ENCODE measurements at places on chromosomes 1 and 21.

DNA sequence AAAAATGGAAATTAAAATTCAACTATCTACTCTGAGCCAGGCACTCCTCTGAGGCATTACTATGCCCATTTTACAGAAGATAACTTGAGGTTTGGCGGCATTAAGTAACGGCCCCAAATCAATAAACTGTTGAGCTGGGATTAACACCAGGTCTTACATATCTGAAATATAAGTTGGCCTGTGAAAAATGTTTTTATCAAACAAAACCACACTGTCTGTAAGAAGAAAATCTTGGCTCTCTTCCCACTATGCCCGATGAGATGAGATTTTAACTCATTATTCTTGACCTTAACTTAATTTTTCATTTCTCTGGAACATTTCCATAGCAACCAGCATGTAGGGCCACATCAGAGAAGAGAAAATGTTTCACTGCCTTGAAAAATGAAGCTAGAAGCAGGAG is 21.8 kb downstream of the RC3H1 start:
- DNase-seq: no peak

- DNase-seq: no peak
Measured at GRCh38 chr1:84347932-84348555, 46.5 kb downstream of the SAMD13 start.

DNA sequence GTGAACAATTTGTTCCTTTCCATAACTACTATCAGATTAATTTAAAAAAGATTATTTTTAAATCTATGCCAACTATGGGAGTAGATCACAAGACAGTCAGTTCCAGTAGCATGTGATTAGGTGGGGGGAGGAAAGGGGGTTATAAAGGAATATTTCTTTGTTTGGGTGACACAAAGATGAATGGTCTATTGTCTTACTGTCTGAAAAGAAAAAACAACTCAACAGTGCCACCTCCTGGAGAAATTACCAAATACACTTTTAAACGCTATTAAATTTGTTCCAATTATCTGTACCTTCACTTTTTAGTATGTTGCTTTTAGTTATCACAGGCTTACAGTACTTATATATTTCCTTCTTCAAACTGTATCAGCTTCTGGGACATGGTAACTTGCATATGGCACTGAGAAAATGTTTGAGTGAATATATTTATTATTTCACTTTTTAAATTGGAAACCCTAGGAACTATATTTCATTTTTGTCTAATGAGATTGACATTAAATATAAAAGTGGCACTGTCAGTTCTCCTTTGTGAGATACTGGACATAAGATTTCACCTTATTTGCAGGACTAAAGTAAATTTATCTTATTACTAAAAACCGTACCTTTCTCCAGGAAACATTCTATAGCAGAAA is 1.7 kb upstream of the SORT1 start:
- DNase-seq: peak; percentile 97

DNA sequence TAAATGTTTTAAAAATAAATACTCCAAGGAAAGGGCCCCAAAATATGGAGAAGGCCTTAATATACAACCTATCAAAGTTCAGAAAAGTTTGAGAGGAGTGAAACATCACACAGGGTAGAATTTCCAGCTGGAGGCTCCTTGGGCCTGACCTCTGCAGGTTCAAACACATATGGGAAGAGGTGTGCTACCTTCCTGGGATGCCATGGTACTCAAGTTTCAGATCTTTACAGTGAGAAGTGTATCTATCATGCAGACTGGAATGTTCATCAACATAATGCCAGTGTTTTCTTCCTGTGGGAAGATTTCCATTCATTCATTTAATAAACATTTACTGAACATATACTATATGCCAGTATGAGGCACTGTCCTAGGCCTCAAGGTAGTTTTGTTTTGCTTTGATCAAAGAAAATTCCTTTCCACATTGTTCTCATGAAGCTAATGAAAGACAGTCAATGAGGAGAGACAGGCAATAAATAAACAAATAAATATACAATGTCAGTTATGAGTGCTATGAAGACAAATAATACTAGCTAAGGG is 14.6 kb upstream of the ADAR start:
- DNase-seq: no peak

GRCh38 chr21:45459171-45460010 is 54.4 kb downstream of the COL18A1 start:
- DNase-seq: no peak

DNA sequence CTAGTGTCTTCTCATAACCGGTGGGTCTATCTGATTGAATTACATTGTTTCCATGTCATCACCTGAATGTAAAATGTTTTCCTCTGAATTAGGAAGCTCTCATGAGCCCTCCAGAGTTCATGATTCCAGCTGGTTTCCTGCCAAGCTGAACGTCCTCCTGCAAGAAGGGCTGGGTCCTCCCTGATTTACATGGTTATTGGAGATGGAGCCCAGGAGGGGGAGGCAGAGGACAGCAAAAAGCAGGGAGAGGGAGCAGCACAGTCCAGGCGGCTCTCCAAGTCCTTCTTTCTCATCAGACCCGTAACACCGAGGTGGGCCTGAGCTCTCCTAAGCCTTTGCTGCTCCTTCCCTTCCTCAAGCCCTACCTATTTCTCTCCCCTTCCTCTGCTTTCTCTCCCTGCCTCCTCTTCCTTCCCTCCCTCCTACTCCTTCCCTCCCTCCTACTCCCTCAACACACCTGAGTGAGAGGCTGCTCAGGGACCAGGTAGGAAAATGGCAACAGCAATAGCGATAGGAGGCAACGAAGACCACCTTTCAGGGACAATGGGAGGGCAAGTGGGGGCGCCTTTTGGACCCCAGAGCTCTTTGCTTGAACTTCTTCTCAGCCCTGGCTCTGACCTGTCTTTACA is 265.9 kb downstream of the PRDM2 start:
- DNase-seq: peak; percentile 61

GRCh38 chr1:167148421-167148820 is 54.5 kb downstream of the STYXL2 start:
- no peak for DNase-seq

- no peak for DNase-seq
Measured at GRCh38 chr1:8133657-8134430, 107.7 kb upstream of the ERRFI1 start.

- no peak for DNase-seq
Measured at GRCh38 chr1:1946540-1946939, 27.5 kb upstream of the TMEM52 start.

GRCh38 chr1:187203257-187203656 is 374.5 kb downstream of the PLA2G4A start:
- no peak for DNase-seq

DNA sequence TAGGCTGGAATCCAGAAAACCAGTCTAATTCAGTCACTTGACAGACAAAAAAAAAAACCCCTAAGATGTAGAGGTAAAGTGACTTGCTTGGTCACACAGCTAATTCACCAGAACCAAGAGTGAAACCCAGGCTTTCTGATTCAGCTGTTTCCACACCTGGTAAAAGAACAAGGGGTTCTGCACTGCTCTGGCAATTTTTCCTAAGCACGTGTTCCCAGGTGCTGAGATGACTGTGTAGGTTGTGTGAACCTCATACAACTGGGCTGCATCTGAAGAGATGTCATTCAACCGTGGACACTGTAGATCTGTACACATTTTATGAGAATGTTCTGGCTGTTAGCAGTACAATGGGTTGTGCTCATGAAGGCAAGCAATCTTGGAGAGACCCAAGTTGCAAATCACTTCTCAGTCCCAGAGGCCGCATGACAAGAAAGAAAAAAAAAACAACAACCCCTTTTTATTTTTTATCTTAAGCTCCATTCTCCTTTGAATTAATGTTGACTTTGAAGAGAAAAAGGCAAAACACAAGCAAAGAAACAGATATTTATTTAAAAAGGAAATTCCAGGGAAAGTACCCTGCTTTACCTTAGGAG is 95.4 kb downstream of the INTS7 start:
- DNase-seq: peak; percentile 23

DNA sequence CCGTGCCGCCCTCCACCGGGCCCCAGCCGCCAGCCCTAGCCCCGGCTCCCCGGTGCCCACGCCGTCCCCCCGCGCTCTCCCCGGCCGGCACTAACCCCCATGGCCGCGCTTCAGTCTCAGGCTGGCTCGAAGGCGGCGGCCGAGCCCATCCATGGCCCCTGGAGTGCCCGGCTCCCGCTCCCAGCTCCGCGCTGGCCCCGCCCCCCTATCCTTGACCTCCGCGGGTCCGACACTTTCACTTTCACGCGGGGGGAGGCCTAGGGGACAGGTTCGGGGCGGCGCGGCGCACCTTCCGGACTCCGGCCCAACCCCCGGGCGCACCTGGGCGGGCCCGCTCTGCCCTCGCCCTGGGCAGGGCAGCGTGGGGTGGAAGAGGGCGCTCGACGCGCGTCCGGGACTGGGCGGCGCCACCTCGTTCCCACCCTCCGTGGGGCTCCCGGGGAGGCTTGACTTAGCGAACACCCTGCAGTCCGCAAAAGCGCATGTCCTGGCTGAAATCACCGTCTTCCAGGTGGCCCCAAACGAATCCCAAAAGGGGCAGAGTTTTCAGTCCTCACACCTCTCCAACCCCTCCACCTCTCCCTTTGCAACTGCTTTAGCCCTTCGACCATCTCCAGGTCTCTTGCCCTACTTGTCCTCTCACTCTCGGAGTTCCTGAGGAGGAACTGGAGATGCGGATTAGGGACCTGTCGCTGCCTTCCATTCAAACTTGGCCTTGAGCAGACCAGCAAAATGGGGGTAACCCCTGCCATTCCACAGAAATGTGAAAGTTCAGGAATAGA is 3.9 kb upstream of the DENND2D start:
- no peak for DNase-seq

DNA sequence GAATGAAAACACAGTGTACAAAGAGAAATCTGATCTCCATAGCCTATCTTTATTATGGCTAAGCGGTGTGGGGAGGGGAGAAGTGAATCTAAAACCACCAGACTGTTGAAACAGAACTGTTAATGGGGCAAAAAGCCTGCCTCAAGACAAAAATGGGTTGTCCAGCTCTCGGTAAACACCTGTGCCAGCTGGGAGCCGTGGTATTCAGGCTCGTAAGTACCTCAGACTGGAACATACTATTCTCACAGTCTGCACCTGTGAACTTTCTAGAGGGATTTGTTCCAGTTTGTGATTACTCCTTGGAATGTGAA is 42.7 kb upstream of the ATP1A1 start:
- no peak for DNase-seq

GRCh38 chr1:232084584-232085223 is 458.1 kb downstream of the DISC1 start:
- no peak for DNase-seq

DNA sequence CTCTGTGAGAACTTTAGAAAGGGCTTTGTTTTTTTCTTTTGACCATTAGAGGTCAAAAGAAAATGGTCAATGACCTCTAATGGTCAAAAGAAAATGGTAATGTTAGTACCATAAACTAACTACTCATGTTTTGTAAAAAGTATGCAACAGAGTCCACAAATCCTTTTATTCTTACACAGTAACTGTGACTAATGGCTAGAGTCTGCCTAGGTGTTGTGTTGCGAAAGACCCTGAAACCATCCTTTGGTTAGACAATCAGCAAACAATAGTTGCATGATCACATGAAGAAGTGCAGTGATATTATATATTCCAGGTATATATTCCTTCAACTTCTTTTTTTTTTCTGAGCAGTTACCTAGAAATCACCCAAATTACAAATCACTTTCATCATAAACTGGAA is 40.9 kb downstream of the NEGR1 start:
- no peak for DNase-seq

DNA sequence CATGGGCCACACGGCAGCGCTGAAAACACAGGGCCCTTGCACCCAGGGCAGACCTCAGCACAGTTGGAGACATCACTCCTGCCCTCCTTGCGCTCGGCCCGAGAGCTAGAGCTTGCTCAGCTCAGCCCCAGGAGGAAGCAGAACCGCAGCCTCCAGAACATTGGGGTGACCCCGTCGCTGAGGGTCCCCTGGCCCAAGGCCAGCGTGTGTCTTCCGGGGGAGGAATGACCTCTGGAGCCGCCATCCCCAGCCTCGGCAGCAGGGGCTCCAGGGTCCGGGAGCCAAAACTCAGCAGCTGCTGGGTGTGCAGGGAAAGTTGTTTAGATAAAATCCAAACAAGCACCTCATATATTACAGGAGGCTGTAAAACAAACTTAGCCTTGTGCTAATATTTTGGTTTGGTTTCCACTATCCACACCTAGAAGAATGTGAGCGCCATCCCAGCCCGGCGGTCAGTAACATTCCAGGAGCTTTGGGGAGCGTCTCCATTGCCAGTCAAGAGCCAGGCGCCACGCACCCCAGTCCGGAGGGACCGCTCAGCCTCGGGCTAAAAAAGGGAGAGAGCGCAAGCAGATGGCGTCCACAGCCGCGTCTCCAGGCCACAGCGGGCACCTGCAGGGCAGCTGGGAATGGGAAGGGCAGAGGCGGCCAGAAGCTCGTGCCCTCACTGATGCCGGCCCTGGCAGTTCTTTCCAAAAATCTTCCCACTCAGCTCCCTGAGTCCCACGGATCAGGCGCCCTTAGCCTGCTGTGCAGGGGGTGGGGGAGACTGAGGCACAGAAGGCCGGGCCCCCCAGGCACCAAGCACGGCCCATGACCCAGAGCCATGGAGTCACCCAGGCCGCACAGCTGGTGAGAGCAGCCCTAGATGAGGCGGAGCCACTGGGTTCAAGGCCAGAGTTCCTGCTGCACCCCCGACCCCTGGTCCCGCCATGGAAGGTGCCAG is 52.0 kb downstream of the SLX9 start:
- DNase-seq: no peak

- no peak for DNase-seq
Measured at GRCh38 chr1:112188611-112189010, 199.1 kb upstream of the KCND3 start.

- DNase-seq: no peak
Measured at GRCh38 chr1:203648276-203648675, 21.6 kb downstream of the ATP2B4 start.

GRCh38 chr1:175845338-175845737 is 101.9 kb upstream of the TNR start:
- no peak for DNase-seq

- no peak for DNase-seq
Measured at GRCh38 chr1:150692720-150693119, 4.2 kb downstream of the GOLPH3L start.

DNA sequence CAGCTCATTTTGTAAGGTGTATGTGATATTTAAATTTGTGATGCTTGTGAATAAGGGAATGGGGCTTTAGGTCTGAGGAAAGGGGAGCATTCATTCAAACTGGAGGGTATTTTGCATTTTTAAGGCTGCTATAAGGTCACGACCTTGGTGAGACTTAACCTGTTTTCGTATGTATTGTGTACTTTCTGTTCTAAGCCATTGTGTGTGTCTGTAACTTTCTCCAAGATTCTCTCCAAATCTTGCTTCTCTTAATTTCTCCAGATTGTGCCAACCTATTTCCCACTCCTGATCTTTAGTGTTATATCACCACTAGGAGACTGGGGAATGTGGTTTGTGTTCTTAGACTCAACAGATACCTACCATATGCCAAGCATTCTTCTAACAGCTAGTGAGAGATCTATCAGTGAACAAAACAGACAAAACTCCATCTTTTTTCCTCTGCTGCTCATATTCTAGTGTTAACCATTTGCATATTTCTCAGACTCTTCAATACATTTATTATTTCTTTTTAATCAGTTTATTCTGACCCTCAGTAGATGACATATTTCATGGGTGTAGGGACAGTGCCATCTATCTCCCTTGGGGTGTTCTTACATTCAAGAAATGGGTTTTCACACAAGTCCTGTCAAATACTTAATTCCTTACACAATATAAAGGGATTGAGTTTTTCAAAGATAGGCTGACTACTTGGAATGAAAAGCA is 27.5 kb downstream of the ATP1B1 start:
- peak; percentile 79 for DNase-seq
